ENCODE measurements at places on chromosomes 16 and 17.

DNA sequence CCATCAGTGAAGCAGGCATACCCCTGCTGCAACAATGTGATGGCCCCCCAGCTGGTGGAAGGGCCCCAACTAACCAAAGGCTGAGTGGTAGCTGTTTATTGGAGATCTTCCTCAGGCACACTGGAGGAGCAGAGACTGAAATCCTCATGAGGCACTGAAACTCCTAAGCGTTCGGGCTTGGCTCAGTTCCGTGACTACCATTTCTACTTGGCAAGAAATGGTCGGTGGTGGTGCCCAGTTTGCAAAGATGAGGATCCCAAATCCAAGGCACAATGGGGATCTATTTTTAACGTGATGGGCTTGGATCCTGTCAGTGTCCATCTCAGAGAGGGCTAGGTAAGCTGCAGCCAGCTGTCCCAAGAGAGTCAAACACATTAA lies 82.8 kb downstream of the TNFRSF13B start:
- no peak for DNase-seq

GRCh38 chr17:9767432-9767991 lies 23.9 kb downstream of the DHRS7C start:
- no peak for DNase-seq

DNA sequence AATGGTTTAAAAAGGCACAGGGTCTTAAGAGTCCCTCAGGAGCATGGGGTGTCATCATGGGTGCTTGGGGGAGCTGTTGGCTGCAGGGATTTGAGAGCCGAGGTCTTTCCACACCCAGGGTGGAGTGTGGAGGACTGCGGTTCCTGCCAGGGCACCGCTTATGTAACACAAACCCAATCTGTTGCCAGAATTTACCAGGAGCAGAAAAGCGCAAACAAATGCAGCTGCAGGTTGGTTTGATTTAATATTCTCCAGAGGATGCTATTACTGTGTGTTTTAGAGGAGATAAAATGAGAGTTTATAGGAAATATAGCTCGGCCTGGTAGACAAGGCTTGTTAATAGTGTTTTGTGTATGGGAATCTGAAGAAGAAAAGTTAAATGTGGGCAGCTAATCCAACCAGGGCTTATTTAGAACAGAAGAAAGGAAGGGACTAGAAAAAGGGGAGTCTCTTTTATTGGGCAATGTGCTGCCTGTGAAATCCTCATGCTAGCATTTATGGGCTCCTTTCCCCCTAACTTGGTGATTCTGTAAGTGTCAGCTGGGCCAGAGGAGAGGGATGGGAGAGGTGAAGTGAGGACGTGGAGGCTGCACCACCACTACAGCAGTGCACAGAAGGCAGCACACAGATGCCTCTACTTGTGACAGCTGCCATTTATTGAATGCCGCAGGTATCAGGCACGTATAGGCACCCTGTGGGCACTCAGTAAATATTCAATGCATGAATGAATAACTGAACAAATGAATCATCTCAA lies 174.7 kb downstream of the KATNIP start:
- DNase-seq = no peak

DNA sequence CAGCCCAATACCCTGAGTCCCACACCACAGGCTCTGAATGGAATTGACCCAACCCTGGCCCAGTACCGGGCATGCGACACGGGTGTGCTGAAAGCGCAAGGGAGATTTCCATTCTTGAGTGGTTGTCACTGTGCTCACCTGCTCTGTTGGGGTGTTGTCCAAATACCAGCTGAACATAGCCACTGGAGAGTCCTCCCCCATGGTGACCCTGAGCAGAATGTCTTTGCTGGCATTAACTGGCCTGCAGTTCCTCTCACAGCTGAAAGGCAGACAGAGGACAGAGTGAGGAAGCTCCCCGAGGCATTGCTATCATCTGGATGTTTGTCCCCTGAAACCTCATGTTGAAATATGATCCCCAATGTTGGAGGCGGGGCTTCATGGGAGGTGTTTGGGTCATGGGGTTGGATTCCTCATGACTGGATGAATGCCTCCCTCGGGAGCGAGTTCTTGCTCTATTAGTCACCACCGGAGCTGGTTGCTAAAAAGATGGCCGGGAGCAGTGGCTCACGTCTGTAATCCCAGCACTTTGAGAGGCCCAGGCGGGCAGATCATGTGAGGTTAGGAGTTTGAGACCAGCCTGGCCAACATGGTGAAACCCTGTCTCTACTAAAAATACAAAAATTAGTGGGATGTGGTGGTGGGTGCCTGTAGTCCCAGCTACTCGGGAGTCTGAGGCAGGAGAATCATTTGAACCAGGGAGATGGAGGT lies 57.3 kb upstream of the BCO1 start:
- DNase-seq = peak; percentile 53

Data from brain pericyte (primary cell).